ENCODE measurements at places on chromosomes 6 and 20.

- DNase-seq: no peak
Observed at GRCh38 chr6:125968493-125968892, 11.9 kb downstream of the HINT3 start.

DNA sequence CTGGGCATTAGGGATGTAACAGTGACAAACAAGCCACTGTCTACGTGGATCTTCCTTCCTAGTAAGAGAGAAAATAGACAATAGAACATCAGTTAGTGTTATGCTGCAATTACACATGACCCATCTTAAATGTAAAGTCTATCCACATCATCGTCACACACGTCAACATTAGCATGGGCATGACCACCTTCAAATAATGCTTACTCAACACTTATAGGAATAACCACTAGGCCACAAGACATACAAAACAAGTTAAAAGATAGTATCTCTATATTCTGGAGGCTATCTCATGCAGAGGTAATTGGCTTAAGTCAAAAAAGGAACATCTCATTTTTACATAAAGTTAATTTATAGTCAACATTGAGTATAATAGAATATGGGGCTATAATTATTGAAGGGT, 156.5 kb downstream of the MOXD1 start:
- DNase-seq: no peak

GRCh38 chr20:19758501-19759331, 658 bp downstream of the RIN2 start:
- no peak for DNase-seq

DNA sequence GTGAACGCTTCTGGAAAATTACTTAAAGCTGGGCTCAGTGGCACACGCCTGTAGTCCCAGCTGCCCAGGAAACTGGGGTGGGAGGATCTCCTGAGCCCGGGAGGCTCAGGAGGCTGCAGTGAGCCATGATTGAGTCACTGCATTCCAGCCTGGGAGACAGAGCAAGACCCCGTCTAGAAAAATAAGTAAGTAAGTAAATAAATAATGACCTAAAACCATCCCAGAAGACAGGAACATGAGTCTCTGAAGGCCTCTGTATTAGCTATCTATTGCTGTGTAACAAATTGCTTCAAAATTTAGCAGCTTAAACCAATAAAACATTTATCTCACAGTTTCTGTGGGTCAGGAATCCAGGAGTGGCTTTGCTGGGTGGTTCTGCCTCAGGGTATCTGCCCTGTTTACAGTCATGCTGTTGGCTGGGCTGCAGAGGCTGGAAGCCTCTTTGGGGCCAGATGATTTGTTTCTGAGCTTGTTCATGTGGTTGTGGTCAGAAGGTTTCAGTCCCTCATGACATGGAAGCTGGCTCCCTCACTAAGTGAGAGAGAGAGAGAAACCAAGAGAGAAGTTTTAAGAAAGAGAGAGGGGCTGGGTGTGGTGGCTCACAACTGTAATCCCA, 48.4 kb upstream of the NCOA3 start:
- no peak for DNase-seq

DNA sequence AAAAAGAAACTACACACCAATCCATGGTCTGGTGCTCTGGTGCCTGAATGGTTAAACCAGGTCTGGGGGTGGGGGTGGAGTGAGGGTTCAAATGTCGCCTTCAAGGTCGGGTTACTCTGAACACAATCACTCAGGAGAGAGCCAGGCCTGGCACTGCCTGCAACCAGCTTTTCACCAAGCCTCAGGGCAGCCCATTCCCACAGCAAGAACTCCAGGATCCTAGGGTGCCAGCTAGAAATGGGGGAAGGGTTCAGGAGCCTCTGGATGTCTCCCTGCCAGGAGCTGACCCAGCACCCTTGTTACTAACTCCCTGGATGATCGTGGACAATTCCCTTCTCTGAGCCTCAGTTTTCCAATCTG, 6.7 kb downstream of the SDC4 start:
- no peak for DNase-seq

DNA sequence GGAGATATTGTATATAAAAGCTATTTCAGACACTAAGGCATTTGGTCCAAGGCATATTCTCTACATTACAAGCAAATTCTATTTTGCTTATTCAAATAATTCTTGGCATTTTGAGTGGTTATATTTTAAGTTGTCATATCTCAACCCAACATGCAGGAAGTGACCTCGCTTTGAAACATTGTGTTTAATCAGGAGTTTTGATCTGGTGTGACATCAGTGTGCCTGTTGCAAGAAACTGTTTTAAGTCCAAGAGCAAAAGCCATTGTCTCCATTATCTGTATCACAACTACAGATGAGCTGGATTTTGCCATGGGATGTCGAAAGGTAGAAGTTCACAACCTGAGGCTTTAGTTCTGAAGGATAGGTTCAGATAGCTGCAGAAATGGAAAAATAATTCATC, 509.9 kb upstream of the ID4 start:
- DNase-seq: no peak

GRCh38 chr6:3838992-3839867, 9.9 kb upstream of the FAM50B start:
- no peak for DNase-seq

DNA sequence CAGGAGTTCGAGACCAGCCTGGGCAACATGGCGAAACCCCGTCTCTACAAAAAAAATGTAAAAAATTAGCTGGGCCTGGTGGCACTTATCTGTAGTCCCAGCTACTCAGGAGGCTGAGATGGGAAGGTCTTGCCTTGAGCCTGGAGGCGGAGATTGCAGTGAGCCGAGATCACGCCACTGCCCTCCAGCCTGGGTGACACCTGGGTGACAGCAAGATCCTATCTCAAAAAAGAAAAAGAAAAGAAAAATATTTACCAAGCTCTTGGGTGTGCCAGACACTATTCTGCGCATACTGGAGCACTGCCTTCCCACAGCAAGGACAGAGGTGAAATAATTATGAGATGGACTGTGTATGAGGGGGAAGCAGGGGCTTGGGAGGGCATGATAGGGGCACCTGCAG, 19.6 kb downstream of the POFUT1 start:
- DNase-seq: no peak

GRCh38 chr6:71476371-71476770, 187.8 kb downstream of the OGFRL1 start:
- DNase-seq: no peak

DNA sequence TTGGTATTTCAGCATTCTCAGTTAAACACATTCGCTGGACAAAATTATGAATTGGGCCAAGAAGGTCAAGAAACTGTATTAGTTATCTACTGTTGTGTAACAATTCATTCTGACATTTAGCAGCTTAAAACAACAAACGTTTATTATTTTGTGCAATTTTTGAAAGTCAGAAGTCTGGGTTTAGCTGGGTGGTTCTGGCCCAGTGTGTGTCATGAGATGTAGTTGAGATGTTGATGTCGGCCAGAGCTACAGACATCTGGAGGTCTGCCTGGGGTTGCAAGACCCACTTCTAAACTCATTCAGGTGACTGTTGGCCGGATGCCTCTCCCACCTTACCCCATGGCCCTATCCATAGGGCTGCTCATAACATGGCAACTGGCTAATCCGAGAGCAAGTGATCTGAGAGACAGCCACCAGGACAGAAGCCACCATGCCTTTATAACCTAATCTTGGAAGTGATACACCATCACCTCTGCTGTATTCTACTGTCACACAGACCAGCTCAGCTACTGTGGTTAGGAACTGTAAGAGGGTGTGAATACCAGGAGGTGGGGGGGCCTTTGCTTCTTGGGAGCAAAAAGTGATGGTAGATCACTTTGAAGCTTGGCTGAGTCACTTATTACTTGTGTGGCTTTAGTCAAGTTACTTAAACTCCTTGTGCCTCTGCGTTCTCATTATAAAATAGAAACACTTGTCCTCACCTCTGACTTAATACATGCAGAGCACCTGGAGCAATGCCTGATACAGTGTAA, 217.0 kb upstream of the MYLIP start:
- no peak for DNase-seq

GRCh38 chr6:159110013-159110412, 59.2 kb upstream of the FNDC1 start:
- peak; percentile 64 for DNase-seq

DNA sequence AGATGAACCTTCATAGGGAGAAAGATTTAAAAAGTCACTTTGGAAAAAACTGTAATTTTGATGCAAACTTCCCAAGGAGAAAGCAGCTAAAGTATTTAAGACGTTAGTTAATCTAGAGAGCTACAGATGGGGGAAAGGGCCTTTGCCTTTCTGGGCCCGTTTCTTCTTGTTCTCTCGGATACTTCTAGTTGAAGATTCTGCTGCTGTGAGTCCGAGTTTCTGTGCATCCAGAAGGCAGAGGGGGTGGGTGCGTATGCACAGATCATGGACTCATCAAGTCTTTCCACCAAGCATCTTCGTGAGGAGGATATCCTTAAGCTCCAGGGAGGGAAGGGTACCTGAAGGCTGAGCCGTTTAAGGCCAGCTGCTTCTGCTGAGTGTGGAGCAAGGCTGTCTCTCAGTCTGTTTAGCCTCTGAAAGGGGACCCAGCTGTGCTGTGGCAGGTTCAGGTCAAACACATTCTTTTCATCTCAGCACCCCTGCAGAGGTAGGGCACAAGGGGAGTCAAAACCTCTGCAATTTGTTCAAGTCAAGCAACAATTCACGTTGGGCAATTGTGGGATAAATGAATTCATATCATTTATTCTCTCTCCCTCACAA, 4.3 kb downstream of the LAMP5 start:
- DNase-seq: no peak

DNA sequence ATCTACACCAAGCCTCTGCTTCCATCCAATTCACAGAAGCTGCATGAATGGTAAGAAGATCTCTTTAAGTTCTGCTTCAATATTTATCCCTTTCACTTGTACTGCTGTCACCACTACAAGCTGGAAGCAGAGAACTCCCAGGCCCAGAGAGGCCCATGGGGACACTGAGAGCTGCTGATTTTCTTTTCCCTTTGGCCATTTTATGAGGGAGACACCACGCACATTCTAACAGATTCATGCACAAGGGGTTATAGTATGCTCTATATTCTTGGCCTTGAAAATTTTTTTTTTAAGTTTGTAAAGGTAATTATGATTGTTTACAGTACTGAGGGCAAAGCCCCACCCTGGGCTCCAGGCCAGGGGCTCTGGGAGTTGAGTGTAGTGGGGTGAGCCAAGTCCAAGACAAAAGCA, 88.4 kb downstream of the MYB start:
- peak; percentile 84 for DNase-seq

Measured in NCI-H1105 (cell line).